ENCODE measurements at places on chromosomes 1 and 21.

- DNase-seq = no peak
Observed at GRCh38 chr1:234931404-234931973, 197.1 kb downstream of the TOMM20 start.

GRCh38 chr1:197954718-197955418 lies 37.7 kb downstream of the LHX9 start:
- DNase-seq = no peak

DNA sequence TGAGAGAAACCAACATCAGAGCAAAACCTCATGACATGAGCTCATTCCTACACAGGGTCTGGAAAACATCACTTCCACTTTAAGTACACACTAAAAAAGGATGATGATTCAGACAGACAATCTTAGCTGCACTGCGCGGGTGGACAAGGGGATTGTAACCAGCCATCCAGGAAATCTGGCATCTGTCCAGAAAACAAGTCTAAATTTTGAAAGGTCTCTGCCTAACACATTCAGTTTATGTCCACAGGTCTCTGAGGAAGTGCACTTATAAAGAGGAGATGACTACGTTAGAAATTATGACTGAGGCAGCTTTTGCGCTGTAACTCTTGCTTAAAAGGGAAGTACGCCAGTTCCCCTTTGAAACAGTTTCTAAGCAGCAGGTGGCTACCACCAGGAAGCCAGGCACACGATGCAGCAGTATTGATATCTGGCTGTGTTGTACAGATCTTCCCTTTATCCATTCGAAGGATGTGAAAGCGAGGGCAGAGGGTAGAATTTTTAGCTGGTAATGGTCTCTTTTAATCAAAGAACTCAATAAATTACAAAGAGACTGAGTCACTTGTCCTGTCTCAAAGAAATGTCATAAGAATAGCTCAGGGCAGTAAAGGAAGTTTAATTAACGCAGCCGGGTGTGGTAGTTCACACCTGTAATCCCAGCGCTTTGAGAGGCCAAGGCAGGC lies 128.0 kb downstream of the SETD4 start:
- no peak for DNase-seq

DNA sequence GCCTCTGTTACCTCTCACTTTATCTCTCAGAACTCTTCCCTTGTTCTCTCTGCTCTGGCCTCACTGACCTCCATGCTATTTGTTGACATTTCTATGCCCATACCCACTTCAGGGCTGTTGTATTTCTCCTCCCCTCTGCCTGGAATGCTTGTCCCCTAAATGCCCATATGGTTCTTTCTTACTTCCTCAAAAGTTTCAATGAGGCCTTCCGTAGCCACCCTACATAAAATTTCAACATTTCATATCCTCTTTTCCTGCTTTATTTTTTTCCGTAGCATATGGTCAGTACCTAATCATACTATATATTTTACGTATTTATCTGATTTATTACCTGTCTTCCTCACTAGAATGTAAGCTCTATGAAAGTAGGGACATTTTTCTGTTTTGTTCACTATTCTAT lies 47.1 kb upstream of the ZYG11A start:
- DNase-seq = no peak

GRCh38 chr1:53890522-53890941 lies 935 bp upstream of the YIPF1 start:
- DNase-seq = no peak

DNA sequence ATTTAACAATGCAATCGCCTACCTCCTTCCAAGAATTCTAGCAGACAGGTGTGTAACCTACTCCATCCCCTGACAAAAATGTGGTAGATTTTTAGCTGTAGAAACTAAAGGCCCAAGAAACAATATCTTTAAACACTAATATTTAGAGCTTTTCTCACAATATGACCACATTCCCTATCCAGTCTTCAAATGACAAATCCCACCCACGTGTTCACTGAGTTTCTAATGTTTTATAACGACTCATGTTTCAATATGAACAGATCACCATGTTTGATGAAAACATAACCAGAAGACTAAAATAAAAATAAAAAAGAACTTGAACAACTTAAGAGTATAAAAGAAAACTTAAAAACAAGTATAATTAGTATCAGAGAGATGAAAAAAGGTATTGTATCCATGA lies 24.6 kb downstream of the RSBN1 start:
- no peak for DNase-seq

- no peak for DNase-seq
Observed at GRCh38 chr1:200265881-200266280, 144.0 kb downstream of the ZNF281 start.

DNA sequence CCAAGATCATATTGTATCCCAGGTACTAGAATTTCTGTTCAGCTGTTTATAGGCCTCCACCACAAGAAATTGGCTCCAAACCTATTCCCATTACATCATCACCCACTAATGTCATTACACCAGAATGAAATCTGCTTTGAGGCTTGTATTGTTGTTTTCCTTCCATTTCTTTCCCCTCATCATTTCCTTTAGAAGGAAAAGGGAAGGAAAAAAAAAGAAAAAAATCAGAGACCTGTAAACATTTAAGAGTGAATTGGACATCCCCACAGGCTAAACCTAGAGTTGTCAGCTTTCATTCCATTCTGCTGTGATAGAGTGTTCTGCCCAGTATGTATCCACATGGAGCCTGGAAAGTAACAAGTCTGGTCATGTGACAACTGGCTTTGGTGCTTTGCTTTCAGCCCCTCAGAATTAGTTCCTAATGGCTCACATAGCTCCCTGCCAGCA lies 44.6 kb downstream of the NFYC start:
- DNase-seq = no peak

GRCh38 chr1:158153179-158153578 lies 27.5 kb upstream of the CD1D start:
- DNase-seq = no peak

DNA sequence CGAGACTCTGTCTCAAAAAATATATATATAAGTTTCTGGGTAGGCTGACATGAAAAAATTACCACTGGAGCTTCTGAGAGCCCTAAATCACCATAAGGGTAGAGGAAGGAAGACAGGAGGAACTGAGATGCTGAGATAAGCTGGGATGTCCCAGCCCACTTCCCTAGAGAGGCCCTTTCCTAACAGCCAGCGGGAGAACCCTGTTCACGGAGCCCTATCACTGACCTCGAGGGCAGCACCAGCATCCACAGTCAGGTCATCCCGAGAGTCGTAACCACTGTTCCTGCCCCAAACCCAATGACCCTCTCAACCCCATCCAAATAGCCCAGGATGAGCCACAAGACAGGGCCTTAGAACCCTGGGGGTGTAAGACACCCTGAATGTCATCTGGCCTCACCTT lies 77.5 kb downstream of the CD34 start:
- DNase-seq = no peak

- no peak for DNase-seq
Observed at GRCh38 chr1:231242516-231243198, 1.6 kb downstream of the GNPAT start.

- DNase-seq = no peak
Observed at GRCh38 chr1:118077331-118078045, 107.5 kb downstream of the SPAG17 start.

GRCh38 chr1:248858096-248858890 lies 592 bp downstream of the ZNF692 start:
- DNase-seq = peak; percentile 70

DNA sequence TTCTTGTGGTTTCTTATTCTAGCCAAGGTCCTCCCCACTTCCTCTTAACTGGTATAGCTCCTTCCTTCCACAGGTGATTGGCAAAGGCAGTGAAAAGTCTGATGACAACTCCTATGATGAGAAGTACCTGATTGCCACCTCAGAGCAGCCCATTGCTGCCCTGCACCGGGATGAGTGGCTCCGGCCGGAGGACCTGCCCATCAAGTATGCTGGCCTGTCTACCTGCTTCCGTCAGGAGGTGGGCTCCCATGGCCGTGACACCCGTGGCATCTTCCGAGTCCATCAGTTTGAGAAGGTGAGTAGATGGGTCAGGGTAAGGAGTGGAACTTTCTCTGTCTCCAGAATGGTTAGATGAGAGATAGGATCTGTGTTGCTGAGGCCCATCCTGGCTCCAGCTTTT lies 14.2 kb upstream of the CELSR2 start:
- DNase-seq = no peak

- DNase-seq = no peak
Observed at GRCh38 chr1:168430321-168430720, 113.5 kb downstream of the XCL2 start.

- DNase-seq = no peak
Observed at GRCh38 chr1:222644636-222644980, 26.7 kb downstream of the MIA3 start.

GRCh38 chr21:41593760-41594138 lies 85.8 kb upstream of the TMPRSS2 start:
- DNase-seq = no peak

DNA sequence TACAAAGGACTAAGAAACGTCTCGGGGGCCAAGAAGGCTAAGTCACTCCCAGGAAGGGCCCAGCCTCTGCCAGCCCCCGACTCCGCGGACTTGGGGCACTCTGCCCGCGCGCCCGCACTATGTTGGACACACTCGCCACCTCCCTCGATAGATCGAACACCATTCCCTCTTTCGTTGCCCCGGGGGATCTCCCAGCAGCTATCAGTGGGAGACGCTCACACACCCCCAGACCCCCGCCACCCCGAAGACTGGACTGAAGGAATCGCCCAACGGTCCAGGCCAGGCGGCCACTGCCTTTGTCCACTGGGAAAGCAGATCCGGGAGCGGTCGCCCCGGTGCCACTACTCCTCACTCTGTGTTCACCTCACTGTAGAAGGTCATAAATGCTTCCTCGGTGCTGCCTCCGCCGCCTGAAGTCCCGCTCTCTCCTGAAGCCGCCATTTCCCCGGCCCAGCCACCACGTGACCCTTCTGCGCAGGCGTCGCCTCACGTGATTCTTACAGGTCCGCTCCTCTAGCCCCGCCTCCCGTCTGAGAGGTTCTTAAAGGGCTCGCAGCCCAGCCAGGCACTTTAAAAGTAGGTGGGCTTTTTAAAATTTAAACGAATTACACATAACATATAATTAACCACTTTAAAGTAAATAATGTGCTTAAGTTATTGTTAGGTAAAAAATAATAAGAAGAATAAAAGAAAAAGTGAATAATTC lies at the start of gene DNAJC8:
TSS of gene DNAJC8 (minus strand) at position 472 of the 706 bp plus-strand sequence. CDS start at position 441, 31 bp downstream.
- DNase-seq = peak; percentile 93

- no peak for DNase-seq
Observed at GRCh38 chr1:1047963-1048362, 26.1 kb downstream of the RNF223 start.

DNA sequence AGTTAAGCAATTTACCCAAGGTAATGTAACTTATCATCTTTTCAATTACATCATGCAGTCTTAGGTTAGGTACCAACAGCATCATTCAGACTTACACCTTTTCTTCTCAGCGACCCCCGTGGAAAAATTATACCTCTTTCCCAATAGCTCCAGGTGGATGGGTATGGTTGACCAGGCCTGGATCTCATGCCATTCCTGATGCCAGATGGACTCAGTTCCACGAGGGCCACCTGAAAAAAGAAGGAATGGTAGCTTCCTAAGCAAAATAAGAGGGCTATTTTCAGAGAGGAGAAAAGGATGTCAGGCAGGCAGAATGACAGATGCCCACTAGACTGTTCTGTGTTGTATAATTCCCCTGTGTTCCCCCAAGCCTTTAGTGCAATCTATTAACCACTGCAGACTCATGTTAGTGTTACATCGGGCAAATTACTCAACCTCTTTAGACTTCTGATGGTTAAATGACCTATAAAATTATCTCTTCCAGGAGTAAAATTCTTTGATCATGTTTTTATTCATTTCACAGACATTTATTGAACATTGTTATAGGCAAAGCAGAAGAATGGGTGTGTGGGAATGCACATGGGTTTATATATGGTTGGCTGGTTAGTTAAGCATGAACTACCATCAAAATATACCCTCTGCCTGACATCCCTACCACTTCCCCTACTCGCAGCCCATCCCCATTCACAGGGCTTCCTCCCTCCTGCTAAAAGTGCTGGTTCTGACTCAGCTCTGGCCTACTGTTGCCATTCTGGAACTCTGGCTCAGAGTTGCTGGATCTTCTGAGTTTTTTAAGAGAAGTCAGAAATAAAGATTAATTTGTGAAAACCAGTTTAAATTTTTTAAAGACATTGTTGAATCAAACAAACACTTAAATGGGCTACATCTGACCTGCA lies 10.6 kb upstream of the MYSM1 start:
- no peak for DNase-seq

- DNase-seq = no peak
Observed at GRCh38 chr1:39086865-39087409, 60.8 kb downstream of the NDUFS5 start.

DNA sequence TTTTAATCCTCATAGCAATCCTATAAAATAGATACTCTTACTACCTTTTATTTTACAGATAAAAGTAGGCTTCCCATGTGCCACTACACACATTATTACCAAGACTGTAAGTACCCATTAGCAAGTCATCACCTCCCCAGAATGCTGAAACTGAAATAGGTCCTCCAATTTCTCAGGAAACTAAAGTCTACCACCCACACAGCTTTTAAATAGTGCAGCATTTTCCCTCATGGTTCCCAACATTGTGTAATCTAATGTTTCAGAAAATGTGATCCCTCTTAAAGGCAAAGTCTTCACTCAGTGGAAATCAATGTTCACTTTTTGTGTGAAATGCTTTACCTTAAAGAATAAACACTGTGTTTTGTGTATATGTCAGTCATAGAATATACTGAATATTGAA lies 356.5 kb downstream of the GPATCH2 start:
- no peak for DNase-seq

GRCh38 chr1:85224734-85225623 lies 24.2 kb upstream of the SYDE2 start:
- no peak for DNase-seq

- peak; percentile 52 for DNase-seq
Observed at GRCh38 chr1:67831850-67832513, 1.3 kb downstream of the GNG12 start.

DNA sequence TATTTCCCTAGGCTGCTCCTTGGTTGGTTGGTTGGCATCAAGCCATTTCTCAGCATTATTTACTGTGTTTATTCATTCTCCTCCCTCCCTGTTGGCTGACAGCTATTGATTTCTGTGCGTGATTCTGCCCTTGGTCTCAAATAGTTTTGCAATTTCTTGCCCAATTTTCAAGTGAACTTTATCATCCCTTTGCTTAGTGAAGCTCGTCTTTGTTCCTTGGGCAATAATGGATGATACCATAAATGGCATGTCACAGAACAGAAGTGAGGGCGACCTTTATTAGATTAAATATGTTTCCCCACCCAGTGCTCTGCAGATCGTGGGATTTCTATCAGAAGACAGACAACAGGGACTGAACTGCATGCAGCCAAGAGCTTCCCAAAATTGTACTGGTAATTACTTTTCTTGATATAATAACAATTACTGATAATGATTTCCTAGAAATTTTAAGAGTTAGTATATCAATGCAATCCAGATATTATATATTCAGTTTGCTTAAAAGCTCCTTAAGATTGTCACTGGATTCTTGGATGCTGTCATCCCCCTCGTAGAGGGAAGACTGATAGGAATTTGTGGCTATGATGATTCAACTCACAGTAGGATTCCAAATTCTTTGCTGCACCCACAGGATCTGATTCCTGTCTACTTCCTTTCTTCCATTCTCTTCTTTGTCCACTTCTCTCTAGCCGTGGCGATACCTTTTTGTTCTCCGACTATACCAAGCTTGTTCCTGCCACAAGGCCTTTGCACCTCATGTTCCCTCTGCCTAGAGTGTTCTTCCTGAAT lies 122.1 kb upstream of the KAZN start:
- DNase-seq = no peak

GRCh38 chr1:64834734-64835133 lies 89.9 kb downstream of the RAVER2 start:
- DNase-seq = no peak

GRCh38 chr1:8426996-8427395 lies 109.1 kb downstream of the SLC45A1 start:
- no peak for DNase-seq
